ENCODE measurements at places on chromosomes 4 and X.

GRCh38 chrX:34658326-34658725 is 1.2 kb upstream of the TMEM47 start:
- no peak for DNase-seq

DNA sequence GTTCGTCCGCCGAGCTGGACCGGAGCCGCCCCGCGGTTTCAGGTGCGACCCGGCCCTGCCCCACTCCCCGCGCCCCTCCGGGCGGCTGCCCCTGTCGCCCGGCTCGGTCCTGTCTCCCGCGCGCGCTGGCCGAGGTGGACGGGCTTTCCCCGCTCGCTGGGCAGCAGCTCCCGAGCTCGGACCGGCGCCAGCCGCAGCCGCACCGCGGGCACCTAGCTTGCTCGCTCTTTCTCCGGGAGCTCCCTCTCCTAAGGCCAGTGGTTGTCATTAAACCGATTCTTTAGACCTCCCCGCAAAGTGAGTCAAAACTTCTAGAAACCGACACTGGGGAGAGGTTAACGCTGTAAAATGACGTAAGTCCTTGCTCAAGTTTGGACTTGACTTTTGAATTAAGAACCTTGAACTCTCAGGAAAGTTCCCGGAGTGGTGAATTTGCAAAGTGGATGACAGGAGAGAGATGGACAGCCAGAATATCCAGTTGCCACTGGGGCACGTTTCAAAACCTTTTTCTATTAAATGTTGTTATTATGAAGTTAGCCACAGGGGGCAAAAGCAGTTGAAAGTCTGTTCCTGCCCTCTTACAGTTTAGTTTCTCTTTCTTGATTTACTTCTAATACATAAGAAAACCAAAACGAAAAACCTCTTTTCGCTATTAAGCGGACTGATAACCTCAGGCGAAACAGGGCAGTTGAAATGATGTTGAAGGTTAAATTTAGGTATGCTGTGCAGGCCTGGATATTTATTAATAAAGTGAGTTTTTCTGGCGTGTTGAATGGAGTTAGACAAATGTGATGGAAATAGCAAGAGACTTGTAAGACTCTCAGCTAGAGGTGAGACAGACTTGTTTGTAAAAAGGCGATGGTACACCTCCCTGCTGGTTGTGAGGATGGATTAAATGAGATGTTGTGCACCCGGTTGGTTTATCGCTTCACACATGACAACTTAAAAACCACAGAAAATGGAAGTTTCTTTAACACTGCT is 847 bp downstream of the PI4K2B start:
- peak; percentile 72 for DNase-seq

GRCh38 chr4:176268963-176269362 is at the start of gene ASB5:
Gene ASB5 (minus strand): TSS chr4:176269222. CDS start chr4:176269108, 114 bp downstream.
- no peak for DNase-seq

DNA sequence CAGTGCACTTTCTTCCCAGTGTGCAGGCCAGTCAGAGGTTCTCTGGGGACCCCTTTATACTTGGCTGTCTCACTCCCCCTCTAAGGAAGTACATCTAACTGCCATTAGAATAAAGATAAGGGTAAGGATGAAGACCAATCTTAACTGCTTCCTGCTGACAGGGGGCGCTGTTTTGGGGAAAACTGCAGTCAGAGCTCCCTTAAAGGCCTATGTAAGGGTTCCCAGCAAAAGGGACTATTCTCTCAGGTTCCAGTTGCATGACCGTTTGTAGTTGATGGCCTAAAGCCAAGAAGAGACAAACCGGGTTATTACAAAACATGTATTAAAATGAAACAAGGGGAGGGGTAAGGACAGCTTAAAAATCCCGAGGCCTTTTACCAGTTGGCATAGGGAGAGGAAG is 115.6 kb upstream of the SPIN4 start:
- no peak for DNase-seq

- DNase-seq: no peak
Observed at GRCh38 chrX:11185861-11186260, 74.7 kb downstream of the HCCS start.

DNA sequence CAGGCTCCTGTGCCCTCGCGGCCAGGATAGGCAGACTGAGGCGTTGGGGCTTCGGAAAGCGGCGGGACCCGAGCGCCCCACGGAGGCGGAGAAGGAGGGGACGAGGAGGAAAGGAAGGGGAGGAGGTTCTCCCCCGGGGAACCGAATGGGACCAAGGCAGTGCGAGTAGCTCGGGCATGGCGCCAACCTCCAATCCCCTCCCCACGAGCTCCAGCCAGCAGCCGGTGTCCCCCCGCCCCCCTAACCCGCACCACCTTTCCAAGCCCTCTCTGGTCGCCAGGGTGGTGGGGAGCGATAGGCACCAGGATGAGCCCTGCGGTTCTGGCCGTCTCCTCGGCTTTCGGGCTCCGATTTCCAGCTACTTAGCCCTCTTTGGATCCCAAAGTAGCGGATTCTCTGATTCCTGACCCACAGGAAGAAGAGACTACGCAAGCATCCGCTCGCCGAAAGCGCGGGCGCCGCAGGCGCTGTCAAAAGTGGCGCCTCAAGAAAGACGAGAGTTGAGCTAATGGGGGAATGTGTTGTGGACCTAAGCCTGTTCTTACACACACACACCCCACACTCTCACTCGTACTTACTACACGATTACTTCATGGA is 15.2 kb upstream of the ZIC3 start:
- DNase-seq: no peak

- no peak for DNase-seq
Observed at GRCh38 chrX:37462346-37462745, 109.1 kb upstream of the LANCL3 start.

GRCh38 chr4:152554742-152555141 is 18.9 kb upstream of the FBXW7 start:
- no peak for DNase-seq

DNA sequence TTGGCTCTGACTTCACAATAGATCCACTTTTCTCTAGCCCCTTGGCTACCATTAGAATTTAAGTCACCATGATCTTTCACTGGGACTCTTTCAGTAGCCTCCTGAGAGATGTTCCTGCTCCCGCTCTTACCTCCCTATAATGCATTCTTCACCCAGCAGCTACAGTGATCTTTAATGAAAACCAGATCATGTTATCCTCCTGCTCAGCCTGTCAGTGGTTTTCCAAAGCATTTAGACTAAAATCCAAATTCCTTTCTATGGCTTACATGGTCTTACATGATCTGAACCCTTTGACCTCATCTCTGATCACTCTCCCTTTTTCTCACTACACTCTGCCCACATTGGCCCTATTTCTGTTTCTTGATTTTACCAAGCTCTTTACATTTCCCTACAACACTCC is 18.3 kb upstream of the RPS6KA3 start:
- DNase-seq: no peak

- no peak for DNase-seq
Observed at GRCh38 chr4:16725252-16725651, 173.2 kb downstream of the LDB2 start.

DNA sequence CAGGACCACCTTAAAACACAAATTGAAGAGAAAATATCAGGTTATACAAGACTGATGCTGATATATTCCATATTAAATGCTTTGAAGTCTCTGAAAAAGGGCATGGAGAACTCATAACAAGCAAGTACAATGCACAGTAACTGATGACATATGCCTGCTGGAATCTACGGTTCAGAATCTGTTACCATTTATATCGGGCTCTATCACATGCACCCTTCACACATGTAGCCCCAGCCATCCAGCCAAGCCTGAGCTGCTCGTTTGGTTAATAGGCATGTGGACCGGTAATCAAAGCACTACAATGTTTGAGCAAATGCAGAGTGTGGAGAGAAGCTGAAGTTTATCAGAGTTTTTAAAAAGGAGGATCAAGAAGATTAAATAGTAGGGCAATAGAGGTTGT is 11.8 kb downstream of the COMMD8 start:
- no peak for DNase-seq

DNA sequence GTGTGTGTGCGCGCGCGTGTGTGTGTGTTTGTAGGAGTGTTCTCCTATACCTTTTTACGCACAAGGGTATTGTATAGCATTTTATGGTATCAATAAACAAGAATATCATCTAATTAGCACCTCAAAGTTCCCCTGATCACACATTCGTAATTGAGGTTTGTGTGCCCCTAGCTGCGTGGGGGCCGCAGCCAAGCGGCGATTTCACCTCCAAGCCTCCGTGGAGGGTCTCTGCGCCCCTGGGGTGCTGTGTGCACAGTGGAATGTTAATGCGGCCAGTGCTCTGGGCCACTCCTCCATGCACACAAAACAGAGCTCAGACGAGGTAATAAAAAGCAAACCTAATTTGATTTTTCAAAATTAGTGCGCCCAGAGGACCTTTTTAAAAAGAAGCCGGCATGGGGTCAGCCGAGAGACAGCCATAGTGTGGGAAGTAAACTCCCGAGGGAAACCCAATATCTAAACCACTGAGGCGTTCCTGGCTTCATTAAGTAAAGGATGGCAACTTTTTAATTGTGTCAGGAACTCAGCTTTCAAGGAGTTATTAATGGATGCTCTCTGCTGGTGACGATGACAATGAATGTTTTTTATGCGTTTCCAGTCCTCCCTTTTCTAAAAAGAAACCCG is 110.6 kb downstream of the SORCS2 start:
- no peak for DNase-seq

- no peak for DNase-seq
Observed at GRCh38 chrX:150478496-150479492, 89.6 kb upstream of the MTM1 start.

DNA sequence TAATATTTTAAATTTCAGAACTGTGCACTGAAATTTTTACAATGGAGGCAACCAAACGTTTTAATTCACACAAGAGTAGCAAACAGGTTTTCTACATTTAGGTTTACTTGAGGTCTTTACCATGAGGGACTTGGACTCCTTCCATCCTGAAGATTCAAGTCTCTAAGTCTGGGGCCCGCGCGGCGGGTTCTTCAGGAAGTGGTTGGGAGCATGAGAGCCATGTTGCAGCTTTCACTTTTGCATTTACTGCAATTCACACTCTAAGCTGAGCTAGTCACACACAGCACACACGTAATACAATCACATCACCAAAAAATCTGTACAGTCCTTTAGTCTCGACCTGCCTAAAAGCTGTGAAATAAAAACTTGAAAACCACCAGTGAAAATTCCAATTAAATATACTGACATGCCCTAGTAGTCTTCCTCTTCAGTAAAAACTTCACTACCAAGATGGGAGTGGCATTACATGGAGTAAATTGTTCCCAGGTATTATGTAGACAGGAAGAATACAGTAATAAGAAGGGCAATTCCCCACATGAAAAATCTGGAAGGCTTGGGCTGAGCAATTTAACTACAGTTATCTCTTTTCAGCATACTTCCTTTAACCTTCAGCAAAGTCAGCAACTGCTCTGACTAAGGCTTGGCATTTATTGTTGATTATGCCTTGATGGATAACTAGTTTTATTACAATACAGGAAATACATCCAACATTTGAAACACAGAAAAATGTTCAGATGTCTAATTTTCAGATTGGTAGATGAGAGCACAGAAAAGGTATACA is 571.1 kb upstream of the DIPK2B start:
- DNase-seq: no peak

DNA sequence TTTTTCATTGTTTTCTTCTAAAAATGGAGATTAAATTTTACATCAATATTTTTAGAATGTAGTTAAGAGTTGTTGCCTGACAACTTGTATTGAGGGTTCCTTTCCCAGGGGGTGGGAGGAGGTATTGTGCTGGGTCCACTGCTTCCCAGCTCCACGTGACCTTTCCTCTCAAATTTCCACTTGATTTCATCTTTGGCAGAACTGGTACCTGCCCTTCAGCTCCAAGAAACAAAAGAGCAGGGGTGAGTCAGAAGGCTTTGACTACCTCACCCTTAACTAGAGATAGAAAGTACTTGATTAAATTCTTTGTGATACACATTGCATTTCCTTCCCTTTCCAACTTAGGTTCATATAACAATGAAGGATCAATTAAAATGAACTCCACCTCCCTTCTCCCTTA is 19.7 kb downstream of the TRIM2 start:
- DNase-seq: peak; percentile 49

GRCh38 chrX:17405225-17405969 is 30.4 kb downstream of the NHS start:
- no peak for DNase-seq

- no peak for DNase-seq
Observed at GRCh38 chr4:134215620-134216344, 14.2 kb upstream of the PABPC4L start.

DNA sequence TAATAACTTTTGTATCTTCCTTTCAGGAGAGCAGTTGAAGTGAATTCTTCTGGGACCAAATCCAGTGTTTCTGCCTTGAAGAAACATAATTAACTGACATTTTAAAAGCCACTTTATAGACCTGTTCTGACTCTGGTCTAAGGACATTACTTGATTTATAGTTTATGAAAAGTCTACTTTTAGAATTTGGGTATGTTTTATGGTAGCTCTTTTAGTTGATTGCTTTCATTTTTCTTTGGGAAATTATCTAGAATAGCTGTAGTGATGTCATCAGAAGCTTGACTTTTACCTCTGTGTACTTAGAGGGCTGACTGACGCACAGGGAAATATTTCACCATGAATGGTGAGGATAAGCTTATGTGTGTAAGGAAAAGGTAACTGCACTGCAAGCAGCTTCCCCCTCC is 131.8 kb upstream of the LIMCH1 start:
- no peak for DNase-seq

- DNase-seq: no peak
Observed at GRCh38 chr4:89299153-89299791, 8.3 kb downstream of the GPRIN3 start.

- DNase-seq: no peak
Observed at GRCh38 chrX:68533656-68534055, 34.8 kb downstream of the YIPF6 start.

- no peak for DNase-seq
Observed at GRCh38 chr4:1137850-1138249, 24.5 kb upstream of the RNF212 start.

DNA sequence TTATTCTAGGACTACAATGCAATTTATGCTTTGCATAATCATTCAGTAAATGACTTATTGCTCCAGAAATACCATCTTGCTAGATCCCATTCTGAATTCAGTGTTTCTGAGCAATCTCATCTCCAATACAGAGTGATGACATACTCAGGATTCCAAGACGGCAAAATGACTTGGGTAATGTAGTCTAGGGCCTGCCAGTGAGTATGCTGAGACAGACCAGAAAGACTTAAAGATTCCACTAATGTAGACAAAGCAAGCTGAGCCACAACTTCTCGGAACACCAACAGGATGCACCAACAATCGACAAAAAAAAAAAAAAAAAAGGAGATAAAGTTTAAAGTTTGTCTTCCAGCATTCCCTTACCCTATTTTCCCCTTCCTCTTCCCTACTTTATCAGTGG is 919 bp upstream of the SEC24B start:
- no peak for DNase-seq

DNA sequence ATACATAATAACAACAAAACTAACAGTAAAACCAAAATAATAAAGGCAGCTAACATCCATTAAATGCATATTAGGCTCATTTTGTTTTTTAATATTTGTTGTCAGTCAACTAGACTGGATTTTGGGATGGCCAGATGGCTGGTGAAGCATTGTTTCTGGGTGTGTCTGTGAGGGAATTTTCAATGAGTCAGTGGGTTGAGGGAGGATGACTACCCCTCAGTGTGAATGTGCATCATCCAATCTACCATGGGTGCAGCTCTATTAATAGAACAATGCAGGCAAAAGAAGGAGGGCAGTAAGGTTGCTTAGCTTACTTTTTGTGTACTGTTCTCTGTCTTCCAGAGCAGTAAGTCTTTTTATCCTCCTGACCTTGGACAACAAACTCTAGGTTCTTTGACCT is 484.2 kb upstream of the HS3ST1 start:
- DNase-seq: no peak

All from iPS-NIHi11 (cell line).